Panc1 (cell line): ENCODE measurements at places on chromosomes 16 and 17.

DNA sequence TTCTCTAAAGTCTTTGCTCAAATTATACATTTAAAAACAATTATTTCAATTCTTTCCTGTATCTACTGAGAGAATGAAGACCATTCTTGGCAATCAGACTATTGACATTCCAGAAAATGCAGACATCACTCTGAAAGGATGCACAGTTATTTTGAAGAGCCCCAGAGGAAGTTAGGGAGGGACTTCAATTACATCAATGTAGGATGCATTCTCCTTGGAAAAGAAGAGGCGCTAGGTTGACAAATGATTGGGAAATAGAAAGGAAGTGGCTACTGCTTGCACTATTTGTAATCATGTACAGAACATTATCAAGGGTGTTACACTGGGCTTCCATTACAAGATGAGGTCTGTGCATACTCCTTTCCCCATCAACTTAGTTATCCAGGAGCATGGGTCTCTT, 74.3 kb downstream of the SSH2 start:
- no peak for DNase-seq

DNA sequence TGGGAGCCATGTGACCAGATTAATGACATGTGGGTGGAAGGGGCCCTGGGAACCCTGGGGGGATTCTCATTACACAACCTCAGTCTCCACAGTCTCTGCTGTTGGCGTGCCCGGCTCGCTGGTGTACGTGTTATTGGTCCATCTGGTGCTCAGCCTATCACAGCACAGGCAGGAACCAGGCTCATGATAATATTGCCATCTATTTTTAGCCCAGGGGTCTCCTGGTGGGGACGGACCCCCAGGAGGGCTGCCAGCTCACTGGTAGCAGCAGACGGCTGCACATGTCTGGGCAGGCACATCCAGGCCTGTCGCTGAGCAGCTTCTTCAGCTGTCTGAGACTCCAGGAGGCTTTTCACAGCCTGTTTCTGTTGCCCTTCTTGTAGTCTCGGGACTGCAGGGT, 123.8 kb downstream of the RAB11FIP4 start:
- no peak for DNase-seq

DNA sequence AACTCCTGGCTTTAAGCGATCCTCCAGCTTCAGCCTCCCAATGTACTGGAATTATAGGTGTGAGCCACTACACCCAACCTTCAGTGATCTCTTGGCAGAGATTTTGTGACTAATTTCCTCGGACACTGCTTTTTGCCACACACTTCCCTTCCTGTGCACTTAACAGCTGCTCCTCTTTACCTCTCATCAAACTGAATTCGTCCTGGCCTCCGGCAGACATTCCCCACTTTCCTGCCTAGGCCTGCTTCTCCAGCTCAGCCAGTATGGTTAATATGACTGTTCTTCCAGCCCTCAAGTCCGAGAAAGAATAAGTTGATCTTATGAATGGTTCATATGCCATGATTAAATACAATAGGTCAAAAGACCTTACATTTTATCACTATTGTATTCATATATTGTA, 69.0 kb upstream of the MTMR4 start:
- DNase-seq, result no peak

DNA sequence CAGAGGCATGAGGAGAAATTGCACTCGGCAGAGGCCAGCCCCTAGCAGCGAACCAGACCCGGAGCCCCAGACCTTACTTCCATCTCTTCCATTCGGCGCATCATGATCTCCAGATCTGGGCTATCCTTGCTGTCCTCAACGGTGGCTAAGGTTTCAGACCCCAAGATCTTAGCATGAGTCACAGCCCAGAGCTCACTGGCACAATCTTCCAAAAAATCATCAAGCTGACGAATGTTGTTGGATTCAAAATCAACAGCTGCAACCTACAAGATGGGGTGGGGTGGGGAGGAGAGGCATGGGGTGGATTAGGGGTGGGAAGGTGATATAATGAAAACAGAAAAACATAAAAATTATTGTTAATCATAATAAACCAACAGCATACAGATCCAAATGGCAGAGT, 39.7 kb upstream of the PITPNM3 start:
- no peak for DNase-seq
